ENCODE measurements at places on chromosomes 1 and 21. TPM values are rescaled to one million over a fixed set of nuclear protein-coding genes. Genes with fewer than 3 reads are reported as not detected.
A peak's percentile ranks its signal among the peaks of the same experiment; 100 is the strongest.

DNA sequence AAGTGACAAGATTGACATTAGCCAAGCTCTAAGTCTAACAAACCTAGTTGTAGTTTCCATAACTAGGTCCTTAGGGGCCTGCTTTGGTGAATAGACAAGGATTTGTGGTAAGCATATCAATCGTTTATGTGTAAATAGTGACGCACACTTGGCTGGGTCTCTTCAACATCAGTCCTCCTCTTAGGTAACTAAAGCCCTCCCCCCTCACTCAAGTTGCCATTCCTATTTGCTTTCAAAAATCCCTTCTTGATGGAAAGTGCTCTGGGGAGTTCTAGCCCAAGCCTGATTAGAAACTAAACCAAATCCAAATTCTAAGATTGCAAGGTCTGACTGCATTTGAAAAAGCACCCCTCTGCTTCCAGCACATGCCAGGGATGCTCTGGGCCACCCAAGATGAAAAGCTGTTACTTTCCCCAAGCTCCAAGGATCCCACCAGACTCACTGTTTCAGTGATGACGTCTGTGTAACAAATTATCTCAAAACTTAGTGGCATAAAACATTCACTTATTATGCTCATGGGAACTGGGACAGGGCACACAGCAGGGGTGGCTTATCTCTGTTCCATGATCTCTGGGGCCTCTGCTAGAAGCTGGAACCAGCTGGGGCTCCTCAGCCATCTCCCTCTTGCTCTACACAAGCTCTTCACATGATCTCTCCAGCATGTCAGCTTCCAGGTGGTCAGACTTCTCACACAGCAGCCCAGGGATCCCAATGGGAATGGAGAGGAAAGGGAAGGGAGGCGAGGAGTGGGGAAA is 74.1 kb downstream of the RRAGC start:
- DNase-seq: no peak

Gene CITED4
- total RNA-seq: 92.7 TPM

Gene ANGPTL7
- not detected for total RNA-seq

DNA sequence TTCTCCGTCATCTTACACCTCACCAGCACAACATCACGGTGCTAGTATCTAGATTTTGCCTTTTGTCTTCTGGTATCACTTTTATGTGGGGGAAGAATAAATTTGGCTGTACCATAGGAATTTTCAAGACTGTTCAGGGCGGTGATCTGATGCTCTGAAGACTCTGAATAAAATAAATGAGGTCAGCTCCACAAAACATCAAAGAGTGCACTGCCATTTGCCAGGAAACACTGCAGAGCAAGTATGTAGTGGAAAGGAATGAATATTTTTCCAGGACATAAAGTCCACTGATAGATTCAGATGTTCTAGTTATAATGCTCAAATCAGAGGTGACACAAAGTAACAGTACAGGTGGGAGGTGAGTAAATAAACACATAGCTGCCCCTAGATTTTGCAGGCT is 56.3 kb downstream of the ZP4 start:
- DNase-seq: no peak

Gene NTNG1
- total RNA-seq: 0.12 TPM

Gene WNT3A
- not detected for total RNA-seq

- DNase-seq: no peak
Observed at GRCh38 chr1:88980870-88981269, 11.6 kb downstream of the KYAT3 start.

GRCh38 chr1:7432102-7432899 is 338.8 kb upstream of the VAMP3 start:
- DNase-seq: no peak

GRCh38 chr1:150613061-150613920 is 16.1 kb downstream of the ENSA start:
- DNase-seq: peak; percentile 87

- DNase-seq: no peak
Observed at GRCh38 chr1:20154301-20154831, 15.2 kb downstream of the PLA2G2F start.

Gene PTPN22
- not detected for total RNA-seq

Gene KRTAP13-2
- total RNA-seq: not detected

- peak; percentile 66 for DNase-seq
Observed at GRCh38 chr1:40032240-40032891, 8.2 kb upstream of the CAP1 start.

Gene LCE1D
- not detected for total RNA-seq

Gene EPHA2
- 21.6 TPM for total RNA-seq

GRCh38 chr1:208516780-208517179 is 272.6 kb upstream of the PLXNA2 start:
- DNase-seq: no peak

Measured in cardiac muscle cell (in vitro differentiated cells and primary cell).